NCI-H524 (cell line): ENCODE measurements at places on chromosomes 7 and 10.

- DNase-seq = no peak
Observed at GRCh38 chr7:41391818-41392217, 311.1 kb downstream of the INHBA start.

DNA sequence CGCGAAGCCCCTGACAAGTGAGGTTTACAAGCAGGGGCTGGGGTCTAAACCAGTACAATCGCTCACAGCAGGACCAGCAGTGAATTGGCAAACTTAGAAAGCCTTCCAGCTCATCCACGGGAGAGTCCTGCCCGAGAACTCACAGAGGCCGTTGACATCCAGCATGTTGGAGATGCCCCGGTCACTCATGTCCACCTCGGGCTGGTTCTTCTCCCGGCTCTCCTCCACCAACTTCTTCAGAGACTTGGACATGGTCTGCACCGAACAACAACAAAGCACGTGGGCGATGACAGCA lies 447 bp downstream of the RSU1 start:
- DNase-seq = no peak

DNA sequence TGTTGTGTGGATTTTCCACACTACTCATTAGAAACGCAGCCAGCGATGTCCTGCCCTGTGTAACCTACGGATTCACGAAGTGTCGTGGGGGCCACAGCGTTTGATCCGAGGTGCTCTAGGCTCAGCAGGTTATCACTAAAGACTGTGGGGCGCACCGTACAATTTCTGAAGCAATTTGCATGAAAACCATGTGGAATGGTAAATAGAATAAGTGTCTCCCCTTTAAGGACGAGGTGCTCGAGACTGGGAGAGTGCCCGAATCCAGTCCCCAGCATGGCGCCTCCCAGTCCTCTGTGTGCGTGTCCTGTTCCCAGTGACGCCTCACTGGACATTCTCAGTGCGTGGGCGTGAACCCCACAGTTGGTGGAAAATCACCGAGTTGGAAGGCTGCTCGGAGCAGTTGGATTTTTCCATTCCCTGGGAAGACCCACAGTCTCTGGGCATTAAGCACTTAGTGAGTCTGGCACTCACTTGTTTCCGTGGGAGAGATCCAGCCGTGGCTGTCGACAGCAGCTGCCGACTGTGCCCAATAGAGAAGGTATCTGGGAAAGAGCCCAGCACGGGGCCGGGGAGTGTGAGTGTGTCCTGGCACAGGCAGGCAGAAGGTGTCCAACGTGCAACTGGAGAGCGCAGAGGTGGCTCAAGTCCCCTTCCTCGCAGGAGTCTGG lies 37.0 kb downstream of the PFKP start:
- no peak for DNase-seq

DNA sequence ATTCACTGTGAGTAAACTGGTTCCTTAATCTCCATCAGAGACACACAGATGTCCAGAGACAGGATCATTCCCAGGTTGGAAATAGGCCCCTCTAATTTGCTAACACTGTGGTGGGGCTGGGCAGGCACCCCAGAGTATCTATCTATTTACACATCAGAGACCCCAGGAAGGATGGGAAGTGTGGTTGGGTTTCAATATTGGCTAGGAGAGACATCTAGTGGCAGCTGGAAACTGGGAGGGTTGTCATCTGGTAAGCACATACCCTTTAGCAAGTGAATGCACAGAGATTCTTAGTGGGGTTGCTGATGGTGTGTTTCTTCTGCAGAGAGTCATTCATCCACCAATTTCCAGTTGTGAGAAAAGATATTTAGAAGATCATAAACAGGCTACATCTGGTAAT lies 36.0 kb upstream of the NRG3 start:
- DNase-seq = peak; percentile 6

GRCh38 chr10:47351899-47352815 lies 4.0 kb downstream of the RBP3 start:
- DNase-seq = no peak

GRCh38 chr10:79178614-79179163 lies 109.9 kb downstream of the ZMIZ1 start:
- DNase-seq = peak; percentile 39

GRCh38 chr7:102169651-102170392 lies 116.8 kb upstream of the SH2B2 start:
- no peak for DNase-seq

DNA sequence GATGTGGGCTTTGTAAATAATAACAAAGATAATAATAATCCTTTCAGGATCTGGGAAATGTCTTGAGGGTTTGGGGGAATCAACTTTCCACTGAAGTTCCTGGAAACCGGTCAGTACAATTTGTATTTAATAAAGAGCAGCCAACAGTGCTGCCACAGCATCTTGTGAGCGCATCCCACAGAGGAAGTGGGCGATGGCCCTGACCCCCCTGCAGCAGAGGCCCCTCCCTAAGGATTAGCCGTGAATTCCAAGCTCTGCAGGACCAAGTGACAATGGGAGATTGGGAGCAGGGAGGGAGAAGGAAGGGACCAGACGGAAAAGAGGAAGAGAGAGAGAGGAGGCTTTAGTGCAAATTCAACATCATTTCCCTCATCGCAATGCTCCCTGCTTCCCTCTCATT lies 349.2 kb downstream of the RNLS start:
- no peak for DNase-seq

DNA sequence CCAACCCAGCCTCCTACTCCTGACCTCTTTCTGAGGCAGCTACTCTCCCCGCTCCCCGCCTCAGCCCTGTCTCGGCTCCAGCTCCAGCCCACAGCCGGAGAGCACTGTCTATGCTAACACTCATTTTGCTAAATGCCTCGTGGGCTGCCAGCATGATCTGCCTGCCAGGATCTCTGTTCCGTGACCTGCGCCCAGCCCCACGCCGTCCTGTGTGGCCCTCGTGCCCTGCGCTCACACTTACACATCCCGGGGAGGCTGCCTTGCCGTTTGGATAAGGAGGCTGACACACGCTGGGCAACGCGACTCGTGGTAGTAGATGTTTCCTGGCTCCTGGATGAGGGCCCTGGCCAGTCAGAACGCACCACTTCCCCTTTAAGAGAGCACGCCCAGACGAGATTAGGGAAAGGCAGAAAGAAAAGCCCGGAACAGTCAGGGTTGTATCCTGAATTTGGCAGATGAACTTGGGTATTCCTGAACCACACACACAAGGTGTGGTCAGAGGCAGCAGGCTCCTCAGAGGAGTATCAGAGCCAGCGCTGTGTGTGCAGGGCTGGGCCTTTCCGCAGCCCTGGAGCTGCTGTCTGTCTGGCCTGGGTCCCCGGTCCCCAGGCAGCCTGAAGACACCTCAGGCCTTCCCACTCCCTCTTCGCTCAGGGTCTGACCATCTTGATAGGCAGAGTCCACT lies 97.7 kb upstream of the EFCAB10 start:
- no peak for DNase-seq

DNA sequence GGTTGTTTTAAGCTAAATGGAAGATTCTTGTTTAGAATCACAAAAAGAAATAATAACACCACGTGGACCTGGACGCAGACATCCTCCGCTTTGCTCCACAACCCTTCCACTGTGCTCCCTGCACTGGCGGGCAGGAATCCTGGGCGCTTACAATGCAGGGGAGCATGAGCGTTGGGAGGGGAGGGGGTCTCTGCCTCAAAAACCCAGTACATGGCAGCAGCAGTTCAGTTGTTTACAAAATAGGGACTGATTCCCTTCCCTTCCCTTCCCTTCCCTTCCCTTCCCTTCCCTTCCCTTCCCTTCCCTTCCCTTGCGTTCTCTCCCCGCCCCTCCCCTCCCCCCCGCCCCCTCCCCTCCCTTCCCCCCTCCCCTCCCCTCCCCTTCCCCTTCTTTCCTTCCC lies 169.6 kb upstream of the ITGB1 start:
- DNase-seq = no peak

- DNase-seq = no peak
Observed at GRCh38 chr7:127635659-127636285, 16.2 kb upstream of the SND1 start.

DNA sequence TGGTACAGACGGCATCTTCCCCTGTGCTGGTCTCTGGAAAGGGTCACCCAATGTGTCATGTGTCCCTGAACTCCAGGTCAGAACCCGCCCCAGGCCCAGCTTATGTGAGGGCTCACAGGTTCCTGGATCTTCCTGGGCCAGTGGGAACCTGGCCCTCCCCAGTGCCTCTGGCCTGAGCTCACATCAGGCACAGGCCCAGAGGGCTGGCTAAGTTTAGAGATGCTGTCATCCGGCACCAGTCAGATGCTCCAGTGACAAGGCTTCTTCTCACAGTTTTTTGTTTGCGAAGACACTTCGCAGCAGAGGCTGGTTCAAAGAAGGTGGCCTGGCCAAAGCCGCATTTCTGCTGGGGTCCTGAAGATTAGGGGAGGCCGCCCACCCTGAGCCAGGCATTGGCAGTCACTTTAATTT lies 11.8 kb downstream of the CAMK2B start:
- DNase-seq = no peak

DNA sequence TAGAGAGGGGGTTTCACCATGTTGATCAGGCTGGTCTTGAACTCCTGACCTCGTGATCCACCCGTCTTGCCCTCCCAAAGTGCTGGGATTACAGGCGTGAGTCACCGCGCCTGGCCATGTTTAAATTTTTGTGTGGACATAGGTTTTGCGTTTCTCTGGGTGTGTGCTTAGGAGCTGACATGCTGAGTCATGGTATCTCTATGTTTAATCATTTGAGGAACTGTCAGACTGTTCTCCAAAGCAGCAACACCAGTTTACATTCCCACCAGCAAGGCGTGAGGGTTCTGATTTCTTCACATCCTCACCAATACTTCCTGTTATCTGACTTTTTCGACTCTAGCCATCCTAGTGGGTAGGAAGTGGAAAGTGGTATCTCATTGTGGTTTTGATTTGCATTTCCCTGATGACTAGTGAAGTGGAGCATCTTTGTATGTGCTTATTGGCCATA lies 153.7 kb downstream of the DNAJB6 start:
- DNase-seq = no peak

DNA sequence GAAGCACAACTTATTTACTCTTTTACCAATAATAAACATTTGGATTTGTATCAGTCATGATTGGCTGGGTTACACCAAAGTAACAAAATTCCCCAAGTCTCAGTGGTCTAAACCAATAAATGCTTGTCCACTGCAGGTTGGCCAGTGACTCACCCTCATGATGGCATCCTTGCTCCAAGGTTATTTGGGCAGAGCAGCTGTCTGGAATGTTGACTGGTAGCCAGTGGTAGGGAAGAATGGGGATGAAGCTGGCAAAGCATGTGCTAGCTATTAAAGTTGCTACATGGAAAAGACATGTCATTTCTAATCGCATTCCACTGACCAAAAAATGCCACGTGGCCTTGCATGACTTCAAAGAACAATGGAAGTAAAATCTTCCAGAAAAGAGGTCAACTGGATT lies 1168.7 kb upstream of the CELF2 start:
- no peak for DNase-seq

DNA sequence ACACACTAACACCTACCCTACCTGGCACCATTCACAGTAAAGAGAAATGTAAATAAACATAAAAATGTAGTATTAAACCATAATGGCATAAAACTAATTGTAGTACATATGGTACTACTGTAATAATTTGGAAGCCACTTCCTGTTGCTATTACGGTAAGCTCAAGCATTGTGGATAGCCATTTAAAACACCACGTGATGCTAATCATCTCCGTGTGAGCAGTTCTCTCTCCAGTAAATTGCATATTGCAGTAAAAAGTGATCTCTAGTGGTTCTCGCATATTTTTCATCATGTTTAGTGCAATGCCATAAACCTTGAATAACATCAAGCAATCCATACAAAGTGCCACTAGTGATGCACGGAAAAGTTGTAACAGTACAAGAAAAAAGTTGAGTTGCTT lies 75.4 kb downstream of the CFTR start:
- DNase-seq = no peak

GRCh38 chr10:73891540-73891939 lies 17.2 kb upstream of the CAMK2G start:
- no peak for DNase-seq

GRCh38 chr10:78065611-78066010 lies 31.9 kb downstream of the RPS24 start:
- DNase-seq = peak; percentile 35

GRCh38 chr10:24208661-24209431 lies at the start of gene KIAA1217:
Gene KIAA1217 (plus strand): TSS chr10:24209138. CDS start chr10:24209194, 56 bp downstream.
- peak; percentile 5 for DNase-seq

GRCh38 chr7:138798836-138799235 lies 840 bp upstream of the ATP6V0A4 start:
- DNase-seq = no peak
